CD4-positive, alpha-beta T cell (primary cell): ENCODE measurements at places on chromosomes 6 and 20.
A peak's percentile ranks its signal among the peaks of the same experiment; 100 is the strongest.

GRCh38 chr20:63641146-63641791 is 12.0 kb downstream of the STMN3 start:
- DNase-seq, result peak; percentile 54

GRCh38 chr6:42118162-42119001 is 24.0 kb downstream of the C6orf132 start:
- no peak for DNase-seq

DNA sequence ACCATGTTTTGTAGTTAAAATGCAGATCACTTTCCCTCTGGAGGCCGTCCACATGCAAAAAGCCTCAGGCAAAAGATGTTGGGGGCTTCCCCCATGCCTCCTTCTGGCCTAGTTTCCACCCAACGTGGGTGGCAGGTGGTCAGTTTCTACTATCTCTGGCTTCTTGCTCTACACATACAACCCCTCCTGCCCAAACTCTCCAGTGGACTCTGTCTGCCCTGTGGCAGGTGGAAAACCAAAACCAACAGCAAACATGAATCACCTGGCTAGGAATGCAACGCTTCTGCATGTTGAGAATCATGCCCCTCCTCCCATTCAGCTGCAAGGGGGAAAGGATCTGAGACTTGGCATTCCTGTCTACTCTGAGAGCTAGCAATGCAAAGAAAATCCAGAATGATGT is 94.8 kb downstream of the MBOAT1 start:
- DNase-seq, result no peak

GRCh38 chr6:95417856-95418255 is 159.5 kb upstream of the MANEA start:
- DNase-seq, result no peak

- no peak for DNase-seq
Measured at GRCh38 chr6:53466257-53466656, 78.6 kb downstream of the GCLC start.

- no peak for DNase-seq
Measured at GRCh38 chr20:58705208-58705926, 12.8 kb downstream of the NPEPL1 start.

DNA sequence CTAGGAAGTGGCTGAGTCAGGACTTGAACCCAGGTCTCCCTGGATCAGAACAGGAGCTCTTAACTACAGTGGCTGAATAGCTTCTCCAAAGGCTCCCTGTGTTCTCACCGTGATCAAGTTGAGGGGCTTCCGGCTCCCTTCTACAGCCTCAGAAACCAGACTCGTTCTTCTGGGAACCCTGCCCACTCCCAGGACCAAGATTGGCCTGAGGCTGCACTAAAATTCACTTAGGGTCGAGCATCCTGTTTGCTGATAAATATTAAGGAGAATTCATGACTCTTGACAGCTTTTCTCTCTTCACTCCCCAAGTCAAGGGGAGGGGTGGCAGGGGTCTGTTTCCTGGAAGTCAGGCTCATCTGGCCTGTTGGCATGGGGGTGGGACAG is 44.6 kb upstream of the TTPAL start:
- DNase-seq, result no peak

DNA sequence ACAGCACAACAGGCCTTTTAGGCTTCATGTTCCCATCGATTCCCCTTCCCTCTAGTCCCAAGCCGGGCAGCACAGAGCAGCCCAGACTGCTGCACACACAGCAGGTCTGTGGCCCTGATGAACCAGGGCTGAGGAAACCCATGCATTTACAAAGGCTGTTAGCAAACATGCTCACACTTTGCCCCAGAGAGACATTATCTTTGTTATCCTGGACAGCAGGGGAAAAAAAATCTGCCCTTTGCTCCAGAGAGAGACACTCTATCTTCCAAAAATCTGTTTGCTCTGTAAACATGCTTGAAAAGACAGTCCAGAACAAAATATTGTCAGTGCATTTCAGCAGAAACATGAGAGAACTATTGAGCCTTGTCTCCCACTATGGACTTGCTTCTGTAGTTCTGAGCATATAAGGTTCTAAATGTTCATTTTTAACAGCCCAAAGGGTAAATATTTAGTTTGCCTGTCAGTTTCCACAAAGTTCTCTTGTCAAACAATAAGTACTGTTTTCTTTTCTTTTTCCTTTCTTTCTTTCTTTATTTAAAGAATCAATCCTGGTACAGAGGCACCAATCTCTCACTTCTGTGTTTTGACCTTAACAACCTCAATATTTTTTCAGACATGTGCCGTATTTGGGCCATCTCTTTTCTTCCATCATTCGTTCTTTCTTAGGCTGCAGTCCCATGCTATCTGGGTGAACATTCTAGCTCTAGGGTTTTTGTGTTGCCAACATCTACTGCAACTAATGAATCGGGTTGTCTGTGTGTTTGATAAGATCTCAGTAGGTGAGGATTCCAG is 468.0 kb downstream of the EPM2A start:
- no peak for DNase-seq

- DNase-seq, result no peak
Measured at GRCh38 chr6:167731731-167732422, 94.8 kb upstream of the AFDN start.
